BE2C (cell line): ENCODE measurements at places on chromosomes 16 and 17.
A peak's percentile ranks its signal among the peaks of the same experiment; 100 is the strongest.

DNA sequence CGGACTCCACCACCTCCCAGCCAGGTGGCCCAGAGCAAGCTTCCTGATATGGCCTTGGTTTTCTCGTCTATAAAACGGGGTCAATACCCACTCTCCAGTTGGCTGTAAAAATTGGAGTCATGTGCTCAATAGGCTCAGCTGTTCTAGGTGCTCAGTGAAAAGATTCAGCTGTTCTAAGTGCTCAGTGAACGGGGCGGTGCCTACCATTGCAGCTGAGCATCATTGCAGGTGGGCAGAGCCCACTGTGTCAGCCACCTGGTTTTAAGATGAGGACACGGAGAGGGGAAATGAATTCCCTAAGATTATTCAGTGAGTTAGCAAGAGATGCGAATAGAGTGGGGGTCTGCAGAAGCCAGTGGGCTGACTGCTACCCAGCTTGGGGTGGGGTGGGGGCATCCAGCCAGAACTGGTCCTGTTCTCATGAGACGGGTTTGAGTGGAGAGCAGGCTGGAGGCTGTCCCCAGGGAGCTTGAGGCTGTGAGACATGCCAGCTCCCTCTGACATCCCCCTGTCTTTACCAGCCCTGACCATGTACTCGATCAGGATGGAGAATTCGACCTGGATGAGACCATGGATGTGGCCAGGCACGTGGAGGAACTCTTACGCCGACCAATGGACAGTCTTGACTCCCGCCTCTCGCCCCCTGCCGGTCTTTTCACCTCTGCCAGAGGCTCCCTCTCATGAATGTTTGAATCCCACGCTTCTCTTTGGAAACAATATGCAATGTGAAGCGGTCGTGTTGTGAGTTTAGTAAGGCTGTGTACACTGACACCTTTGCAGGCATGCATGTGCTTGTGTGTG lies 21.9 kb downstream of the STAT5A start:
- peak; percentile 56 for DNase-seq

DNA sequence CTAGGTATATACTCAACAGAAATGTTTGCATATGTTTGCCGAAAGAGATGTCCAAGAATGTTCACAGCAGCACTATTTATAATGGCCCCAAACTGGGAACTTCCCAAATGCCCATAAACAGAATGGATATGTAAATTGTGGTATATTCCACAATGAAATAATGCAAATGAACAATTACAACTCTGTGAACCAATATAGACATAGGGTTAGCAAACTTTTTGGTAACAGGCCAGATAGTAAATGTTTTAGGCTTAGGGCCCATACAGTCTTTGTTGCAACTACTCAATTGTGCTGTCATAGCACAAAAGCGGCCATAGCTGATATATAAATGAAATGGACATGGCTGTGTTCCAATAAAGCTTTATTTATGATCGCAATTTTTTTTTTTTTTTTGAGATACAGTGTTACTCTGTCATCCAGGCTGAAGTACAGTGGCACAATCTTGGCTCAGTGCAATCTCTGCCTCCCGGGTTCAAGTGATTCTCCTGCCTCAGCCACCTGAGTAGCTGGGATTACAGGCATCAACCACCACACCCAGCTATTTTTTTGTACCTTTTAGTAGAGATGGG lies 16.5 kb downstream of the XYLT1 start:
- no peak for DNase-seq

DNA sequence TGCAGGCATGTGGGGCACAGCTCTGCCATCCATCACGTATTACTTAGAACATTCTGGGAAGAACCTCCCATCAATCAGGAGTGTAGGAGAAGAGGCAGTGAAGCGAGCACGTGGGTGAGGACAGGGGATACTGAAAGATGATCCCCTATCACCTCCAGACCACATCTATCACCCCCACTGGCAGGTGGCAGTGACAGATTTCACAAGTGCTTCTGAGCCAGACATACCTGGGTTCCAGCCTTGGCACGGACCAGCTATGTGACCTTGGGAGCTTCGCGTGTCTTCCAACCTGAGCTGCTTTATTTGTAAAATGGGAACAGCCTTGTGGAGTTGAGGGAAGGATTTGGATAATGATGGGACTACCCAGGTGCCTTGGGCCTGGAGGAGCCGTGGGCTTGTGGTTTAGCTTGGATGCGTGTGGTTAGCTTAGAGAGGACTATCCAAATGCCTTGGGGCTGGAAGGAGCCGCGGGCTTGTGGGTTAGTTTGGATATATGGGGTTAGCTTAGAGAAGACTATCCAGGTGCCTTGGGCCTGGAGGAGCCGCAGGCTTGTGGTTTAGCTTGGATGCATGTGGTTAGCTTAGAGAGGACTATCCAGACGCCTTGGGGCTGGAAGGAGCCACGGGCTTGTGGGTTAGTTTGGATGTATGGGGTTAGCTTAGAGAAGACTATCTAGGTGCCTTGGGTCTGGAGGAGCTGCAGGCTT lies 206.4 kb downstream of the ENGASE start:
- DNase-seq = no peak

GRCh38 chr17:49984776-49985175 lies 10.2 kb downstream of the DLX3 start:
- no peak for DNase-seq

DNA sequence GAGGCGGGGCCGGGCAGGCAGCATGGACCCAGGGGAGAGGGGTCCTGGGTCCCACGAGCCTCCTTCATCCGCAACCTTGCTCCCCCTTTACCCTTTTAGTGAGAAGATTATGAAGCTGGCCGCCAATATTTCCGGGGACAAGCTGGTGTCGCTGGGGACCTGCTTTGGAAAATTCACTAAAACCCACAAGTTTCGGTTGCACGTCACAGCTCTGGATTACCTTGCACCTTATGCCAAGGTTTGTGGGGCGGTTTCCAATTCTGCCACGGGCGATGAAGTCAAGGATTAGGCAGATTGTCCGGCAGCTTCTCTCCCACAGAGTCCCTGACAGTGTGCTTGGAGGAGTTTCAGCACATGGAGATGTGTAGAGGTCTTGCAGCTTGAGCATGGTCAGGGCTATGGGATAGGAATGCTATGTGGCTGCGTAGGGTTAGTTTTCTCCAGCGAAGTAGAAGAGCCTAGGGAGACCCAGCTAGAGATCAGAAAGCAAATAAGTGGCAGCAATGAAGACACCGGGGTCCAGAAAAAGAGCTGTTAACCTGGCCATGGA lies 598 bp downstream of the NIP7 start:
- DNase-seq = no peak

GRCh38 chr17:78802459-78802858 lies 20.4 kb upstream of the CYTH1 start:
- no peak for DNase-seq

GRCh38 chr16:4801962-4802658 lies at the start of gene ROGDI:
Gene ROGDI, minus strand, starts transcription at chr16:4802633. Its CDS starts 62 bp downstream, at chr16:4802571.
- peak; percentile 61 for DNase-seq

DNA sequence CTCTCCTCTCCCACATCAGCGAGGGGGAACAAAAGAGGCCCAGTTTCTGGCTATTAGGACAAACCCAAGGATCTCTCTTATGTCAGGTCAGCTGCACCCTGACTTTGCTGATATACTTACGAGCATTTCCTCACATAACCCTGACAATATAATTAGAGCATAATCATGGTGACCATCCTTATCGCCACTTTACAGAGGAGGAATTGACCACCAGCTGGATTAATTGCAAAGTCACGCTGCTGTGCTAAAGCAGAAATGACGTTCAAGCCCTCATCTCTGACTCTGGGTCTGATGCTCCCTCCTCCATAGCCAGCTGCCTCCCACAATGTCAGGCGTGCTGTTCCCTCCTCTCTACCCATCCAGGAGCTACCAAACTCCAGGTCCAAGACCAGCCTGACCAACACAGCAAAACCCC lies 42.6 kb downstream of the TRARG1 start:
- DNase-seq = no peak

DNA sequence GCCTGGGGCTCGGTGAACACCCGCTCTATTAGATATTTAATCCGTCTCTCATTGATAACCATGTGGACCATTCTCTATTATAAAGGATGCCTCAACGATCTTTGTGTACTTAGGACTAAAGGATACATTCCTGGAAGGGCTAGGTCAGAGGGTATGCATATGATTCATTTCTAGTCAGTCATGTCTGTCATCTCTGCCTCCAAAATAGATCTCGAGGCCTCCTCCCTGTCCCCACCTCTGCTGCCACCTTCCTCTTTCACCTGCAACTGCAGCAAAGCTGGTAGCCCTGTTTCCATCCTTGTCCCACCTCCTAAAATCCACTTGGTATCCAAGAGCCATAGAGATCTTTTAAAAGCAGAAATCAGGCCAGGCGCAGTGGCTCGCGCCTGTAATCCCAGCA lies 121.5 kb downstream of the KATNIP start:
- DNase-seq = no peak

GRCh38 chr17:51999654-52000053 lies 158.9 kb downstream of the CA10 start:
- DNase-seq = no peak

DNA sequence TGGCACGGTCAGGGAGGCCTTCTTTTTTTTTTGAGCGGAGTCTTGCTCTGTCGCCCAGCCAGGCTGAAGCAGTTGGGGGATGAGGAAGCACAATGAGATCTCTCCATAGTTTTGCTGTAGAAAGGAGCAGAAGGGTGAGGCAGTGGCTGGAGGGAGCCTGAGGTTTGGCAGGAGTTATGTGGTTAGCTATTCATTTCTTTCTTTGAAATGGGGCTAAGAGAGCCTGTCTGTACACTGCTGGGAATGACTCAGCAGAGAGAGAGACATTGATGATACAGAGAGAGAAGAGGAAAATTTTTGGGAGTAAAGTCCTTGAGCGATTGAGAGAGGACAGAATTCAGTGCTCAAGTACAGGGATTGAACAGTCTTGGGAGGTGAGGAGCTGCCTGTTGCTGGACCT lies 22.1 kb downstream of the NOS2 start:
- no peak for DNase-seq

DNA sequence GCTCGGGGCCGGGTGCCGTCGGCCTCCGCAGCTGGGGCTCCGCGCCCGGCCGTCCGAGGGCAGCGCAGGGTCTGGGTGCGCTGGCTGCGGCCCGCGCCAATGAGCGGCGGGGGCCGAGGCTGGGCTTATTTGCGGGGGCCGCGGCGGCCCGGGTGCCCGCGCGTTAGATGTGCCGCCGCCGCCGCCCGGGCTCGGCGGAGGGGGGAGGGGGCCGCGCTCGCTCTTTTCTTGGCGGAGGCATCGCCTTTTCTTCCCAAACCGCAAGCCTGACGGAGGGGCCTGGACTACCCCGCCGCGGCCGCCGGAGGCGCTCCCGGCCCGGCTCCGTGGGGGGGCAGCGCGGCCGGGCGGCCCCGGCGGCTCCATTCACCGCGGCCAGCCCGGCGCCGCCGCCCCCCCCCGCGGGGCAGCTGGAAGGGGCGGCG lies at the start of gene NOTUM:
NOTUM (minus strand) TSS at position 101 of the 425 bp plus-strand sequence. CDS start 278 bp downstream, outside the sequence.
- peak; percentile 53 for DNase-seq

DNA sequence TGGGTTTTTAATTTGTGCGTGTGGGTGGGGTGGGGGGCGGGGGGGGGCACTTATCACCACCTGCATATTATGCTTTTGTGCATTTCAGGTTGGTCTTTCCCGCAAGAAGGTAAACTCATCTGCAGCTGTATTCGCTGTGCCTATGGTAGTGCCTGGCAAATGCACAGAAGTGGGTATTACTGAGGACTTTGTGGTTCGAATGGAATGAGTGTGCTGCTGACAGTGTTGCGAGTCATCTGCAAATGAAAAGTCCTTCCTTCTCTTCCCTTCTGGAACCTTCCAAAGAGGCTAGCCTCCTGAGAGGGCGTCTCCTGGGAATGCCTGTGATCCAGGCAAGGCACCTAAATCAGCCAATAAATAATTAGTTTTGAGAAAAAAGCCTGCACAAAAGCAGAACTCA lies 532.9 kb downstream of the MAF start:
- no peak for DNase-seq

DNA sequence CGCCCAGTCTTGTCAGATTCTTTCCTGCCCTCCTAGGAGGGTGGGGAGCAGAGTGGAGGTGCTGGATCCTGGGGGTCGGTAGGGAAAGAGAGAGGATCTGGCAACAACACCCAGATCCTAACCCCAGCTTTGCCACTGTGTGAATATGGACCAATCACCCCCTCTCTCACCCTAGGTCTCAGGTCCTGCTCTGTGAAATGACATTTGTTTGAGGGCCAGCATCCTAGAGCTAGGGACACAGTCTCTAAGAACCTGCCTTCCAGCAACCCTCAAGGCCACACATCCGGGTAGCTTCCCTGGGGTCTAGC lies 28.4 kb upstream of the MAP3K14 start:
- no peak for DNase-seq

GRCh38 chr17:29079433-29079832 lies 36.5 kb downstream of the PIPOX start:
- no peak for DNase-seq

DNA sequence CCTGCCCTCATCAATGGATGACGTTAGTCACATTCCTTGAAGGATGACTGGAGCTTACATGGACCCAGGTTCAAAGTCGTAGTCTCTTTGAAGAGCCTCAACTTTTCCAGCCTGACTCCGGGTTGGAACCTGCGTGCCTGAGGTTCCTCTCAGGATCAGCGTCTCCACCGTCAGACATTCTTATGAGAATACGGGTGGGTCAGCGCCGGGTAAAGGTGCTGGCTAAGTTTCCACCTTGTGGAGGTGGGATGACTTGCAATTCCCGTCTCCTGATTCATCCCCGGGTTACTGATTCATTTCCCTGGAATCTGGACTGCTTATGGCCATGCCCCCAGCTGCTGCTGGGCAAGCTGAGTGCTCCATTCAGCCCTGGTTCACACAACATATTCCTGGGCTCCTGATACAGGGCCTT lies 38.9 kb upstream of the CMIP start:
- DNase-seq = no peak

DNA sequence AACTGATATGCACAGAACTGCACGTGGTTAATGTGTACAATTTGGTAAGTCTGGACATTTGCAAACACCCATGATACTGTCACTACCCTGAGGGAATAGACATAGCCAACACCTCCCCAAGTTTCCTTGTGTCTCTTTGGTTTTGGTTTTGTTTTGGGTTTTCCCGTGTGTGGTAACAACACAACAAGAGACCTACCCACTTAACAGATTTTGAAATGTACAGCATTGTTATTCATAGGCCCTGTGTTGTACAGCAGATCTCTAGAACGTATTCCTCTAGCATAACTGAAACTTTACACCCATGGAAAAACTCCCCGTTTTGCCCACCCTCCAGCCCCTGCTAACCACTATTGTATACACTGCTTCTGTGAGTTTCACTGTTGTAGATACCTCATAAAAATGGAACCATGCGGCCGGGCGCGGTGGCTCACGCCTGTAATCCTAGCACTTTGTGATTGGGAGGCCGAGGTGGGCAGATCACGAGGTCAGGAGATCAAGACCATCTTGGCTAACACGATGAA lies 76.3 kb upstream of the TBC1D3K start:
- no peak for DNase-seq

DNA sequence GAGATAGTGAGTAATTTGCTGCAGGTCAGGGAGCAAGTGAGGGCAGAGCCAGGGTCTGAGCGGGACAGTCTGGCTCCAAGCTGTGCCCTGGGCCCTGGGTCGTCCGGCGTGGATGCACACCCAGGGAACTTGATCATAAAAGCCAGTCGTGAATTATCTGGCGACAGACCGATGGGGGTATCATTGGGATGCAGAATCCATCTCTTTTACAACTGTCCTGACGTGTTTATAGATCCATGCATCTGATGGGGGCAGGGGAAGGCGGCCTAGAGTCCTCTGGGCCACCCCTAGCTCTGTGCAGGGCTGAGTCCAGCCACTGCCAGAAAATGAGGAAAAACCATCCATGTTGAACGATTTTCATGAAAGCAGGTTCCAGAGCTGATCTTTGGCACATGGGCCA lies 332.8 kb downstream of the C16orf95 start:
- no peak for DNase-seq

- DNase-seq = no peak
These were observed at the start of gene OMG for GRCh38 chr17:31297090-31297489. Gene OMG, minus strand, starts transcription at chr17:31297239. Its CDS starts 908 bp downstream, at chr17:31296331.
